ENCODE measurements at places on chromosomes 1 and 21.

GRCh38 chr1:229875086-229875485 lies 192.0 kb upstream of the GALNT2 start:
- DNase-seq: no peak

DNA sequence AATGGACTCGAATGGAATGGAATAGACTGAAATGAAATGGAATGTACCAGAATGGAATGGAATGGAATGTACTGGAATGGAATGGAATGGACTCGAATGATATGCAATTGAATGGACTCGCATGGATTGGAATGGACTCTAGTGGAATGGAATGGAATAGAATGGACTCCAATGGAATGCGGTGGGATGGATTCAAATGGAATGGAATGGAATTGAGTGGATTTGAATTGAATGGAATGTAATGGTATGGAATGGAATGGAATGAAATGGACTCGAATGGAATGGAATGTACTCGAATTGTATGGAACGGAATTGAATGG lies 99.6 kb upstream of the FBXO28 start:
- no peak for DNase-seq

DNA sequence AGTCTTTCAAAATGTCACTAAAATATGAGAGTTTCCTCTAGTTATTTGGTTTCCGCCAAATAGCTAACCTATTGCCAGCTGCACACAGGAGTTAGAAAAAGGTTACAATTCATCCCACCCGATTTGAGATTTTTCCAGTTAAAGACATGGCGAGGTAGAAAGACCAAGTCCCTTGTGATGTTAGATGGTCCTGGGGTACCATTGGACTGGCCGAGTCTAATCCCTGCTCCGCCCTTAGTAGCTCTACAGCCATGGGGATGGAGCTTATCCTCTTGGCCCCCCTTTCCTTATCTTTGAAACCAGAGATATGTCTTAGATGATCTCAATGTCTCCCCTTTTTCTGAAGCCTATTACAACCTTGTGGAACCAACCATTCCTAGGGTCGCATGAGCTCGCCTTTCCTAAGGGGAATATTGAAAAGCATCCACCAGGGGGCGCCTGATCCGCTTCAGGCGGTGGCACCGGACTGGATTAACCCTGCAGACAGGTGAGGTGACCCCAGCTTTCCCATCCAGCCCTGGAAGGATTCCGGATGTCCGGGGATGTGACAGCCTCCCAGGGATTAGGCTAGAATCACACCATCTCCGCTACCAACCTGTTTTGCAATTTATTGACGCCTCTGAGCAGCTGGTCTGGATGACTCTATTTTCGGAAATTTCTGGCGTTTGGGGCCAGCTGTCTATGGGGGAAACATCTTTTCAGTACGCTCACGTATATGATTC lies 68.3 kb upstream of the SIM2 start:
- DNase-seq: peak; percentile 63

- no peak for DNase-seq
Observed at GRCh38 chr1:45615885-45616284, 8.0 kb downstream of the CCDC17 start.

All from SW480 (cell line).